ENCODE measurements at places on chromosomes 16 and 17.

- no peak for DNase-seq
Observed at GRCh38 chr16:84800158-84800978, 19.4 kb upstream of the CRISPLD2 start.

DNA sequence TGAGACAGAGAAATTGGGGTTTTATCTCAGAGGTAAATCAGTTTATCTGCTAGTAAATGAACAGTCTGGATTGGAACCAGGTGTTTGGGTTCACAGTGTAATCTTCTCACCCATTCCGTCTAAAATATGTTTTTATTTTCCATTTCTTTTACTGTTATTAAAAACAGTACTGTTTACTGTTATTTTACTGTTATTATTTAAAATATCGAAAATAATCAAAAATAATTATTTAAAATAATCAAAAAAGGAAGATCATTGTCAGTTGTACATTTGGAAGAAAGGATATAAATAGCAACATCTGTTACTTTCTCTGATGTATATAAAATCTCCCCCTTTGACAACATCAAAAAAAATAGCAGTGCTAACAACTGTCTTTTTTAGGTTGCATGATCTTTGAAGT lies 11.5 kb downstream of the NUP93 start:
- no peak for DNase-seq

- DNase-seq: no peak
Observed at GRCh38 chr16:22926105-22926751, 112.3 kb downstream of the HS3ST2 start.

DNA sequence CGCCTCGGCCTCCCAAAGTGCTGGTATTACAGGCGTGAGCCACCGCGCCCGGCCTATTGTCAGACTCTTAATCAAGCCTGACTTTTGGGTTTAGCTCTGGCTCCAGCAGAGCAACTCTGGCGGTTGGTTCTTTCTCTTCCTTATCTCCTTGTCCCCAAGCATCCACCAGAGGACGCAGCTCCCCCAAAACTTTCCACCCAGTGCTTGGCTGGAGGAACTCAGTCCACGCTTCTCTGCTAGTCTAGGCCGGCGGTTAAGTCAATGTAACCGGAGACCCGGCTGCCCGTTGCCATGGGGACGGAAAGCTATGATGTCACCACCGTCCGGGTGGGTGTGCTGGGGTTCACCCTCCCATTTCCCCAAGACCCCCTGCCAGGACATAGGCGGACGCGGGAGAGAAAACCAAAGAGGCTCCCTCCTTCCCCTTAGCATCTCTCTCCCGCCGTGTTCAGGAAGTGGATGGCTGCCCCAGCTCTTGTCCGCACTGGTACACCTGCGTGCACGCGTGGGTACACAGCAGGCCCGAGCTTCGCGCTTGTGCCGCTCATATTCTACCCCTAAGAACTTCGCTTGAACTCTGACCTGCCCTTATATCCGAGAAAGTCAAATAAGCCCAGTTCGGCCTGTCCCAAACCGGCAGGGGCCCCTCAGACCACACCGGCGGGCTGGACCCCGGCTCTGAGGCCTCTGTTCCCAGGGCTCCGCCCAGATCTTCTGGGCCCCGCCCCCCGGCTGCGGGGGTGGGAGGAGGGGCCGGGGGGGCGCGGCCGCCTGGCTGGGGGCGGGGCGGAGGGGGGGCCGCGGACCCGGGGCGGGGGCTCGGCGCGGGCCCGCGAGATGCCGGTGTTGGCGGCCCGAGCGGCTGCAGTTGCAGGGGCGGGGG lies at the start of gene RND2:
TSS of gene RND2 (plus strand) at position 825 of the 883 bp plus-strand sequence. CDS start 117 bp downstream, outside the sequence.
- peak; percentile 73 for DNase-seq

- DNase-seq: no peak
Observed at GRCh38 chr16:2001035-2001434, 8.6 kb downstream of the ZNF598 start.
